ENCODE measurements at places on chromosomes 7 and 10. TPM values are rescaled to one million over a fixed set of nuclear protein-coding genes. Genes with fewer than 3 reads are reported as not detected.

The PON1 gene
- not detected for total RNA-seq

DNA sequence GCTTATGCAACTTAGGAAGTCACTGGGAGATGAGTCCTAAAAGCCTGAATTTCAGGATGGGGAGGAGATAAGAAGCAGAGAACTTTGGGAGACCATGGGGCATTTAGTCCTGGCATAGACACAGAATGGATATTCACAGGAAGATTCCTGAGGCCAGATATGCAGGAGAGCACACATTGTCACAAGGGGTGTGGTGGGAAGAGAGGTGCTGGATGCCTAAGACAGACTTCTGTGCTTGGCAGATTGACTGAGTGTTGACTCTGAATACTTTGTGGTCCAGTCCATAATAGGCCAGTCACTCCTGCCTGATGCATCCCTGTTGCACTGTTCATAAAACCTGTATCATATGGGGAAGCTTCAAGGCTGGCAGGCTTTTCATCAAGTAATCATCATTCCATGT, 18.5 kb downstream of the SRI start:
- no peak for DNase-seq

DNA sequence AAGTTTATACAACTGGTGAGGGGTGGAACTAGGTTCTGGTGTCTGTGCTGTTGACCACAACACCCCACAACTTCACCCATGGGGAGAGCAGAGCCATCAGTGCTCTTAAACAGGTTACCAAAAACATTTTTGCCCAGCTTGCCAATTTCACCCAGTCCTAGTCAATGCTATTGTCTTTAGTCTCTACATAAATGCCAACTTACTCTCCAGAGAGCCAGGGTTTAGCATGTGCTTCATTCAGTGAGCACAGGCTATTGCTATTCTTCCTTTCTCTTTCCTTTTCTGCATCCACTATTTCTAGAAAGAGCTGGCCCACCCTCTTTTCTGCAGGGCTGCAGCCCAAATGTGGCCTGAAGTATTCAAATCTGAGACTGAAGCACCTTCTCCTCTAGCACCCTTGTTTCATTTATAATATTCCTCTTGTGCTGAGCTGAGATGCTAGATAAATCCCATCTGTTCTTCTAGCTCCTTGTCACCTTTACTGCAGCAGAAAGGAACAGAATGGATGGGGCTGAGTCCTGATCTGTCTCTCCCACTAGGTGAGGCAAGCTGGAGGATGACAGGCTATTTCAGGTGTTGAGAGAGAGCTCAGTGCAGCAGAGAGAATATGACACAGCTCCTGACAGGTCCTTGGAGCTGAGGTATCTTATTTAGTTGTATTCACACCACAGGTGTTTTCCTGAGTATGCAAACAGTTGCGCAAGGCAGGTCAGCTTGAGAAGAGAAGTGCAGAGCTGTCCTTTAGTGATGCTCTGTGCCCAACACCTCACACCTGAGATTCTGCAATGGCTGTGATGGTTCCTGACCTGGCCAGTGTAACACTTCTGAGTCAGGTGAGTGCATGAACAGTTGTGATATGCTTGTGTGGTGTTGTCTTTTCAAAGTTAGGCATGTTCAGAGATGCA, 819.2 kb downstream of the CCSER2 start:
- DNase-seq = no peak

DNA sequence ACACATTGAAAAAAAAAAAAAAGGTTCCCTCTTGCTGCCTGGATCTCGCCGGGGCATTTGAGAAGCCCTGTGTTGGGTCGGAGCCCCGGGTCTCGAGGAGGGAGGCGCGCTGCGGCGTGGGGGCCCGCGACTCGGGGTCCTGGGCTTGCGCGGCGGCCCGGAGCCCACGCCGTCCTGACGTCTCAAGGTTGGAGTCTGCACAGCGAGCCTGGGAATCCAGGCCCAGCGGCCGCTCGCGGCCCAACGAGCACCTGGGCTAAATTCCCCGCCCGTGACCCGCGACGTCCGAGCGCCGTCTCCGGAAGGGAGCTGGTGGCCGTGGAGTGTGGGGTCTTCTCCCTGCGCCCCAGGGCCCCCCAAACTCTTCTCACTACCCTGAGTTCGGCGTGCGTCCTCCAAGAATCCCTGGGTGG, 1.4 kb upstream of the CTBP2 start:
- DNase-seq = no peak

- DNase-seq = peak; percentile 15
These were observed 32.3 kb downstream of the CCNY start for GRCh38 chr10:35368485-35369048.

Data from dermis blood vessel endothelial cell (primary cell).